ENCODE measurements at places on chromosomes 2 and 18.
A peak's percentile ranks its signal among the peaks of the same experiment; 100 is the strongest.

DNA sequence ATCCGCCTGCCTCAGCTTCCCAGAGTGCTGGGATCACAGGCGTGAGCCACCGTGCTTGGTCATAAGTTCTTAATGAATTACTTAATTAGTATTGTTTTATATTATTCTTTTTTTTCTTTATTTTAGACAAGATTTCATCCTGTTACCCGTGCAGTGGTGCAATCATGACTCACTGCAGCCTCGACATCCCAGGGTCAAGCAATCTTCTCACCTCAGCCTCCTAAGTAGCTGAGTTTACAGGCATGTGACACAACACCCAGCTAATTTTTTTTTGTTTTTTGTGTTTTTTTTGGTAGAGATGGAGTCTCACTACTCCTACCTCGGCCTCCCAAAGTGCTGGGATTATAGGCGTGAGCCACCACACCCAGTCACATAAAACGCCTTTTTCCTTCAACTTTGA is 17.3 kb downstream of the C2orf42 start:
- no peak for DNase-seq

DNA sequence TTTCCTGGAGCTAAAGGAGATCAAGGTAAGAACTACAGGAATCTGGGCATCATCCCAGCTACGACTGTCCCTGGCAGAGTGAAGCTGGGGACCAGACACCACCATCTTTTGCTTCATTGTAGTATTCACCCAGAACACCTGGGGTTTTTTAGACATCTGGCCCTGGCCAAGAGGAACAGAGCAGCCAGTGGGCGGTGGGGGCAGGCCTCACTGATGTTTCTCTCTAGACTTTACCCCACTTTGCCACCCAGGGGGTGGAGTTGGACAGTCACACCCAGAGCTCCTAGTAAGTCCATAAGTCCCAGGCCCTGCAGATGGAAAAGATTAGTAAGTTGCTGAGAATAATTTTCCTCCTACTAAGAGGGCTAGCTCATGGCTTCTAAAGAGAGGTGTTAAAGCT is 39.6 kb downstream of the MARCO start:
- no peak for DNase-seq

- no peak for DNase-seq
These were observed 24.7 kb upstream of the NAGK start for GRCh38 chr2:71043531-71044407.

- DNase-seq = no peak
These were observed 483.0 kb upstream of the FSIP2 start for GRCh38 chr2:185255566-185255965.

DNA sequence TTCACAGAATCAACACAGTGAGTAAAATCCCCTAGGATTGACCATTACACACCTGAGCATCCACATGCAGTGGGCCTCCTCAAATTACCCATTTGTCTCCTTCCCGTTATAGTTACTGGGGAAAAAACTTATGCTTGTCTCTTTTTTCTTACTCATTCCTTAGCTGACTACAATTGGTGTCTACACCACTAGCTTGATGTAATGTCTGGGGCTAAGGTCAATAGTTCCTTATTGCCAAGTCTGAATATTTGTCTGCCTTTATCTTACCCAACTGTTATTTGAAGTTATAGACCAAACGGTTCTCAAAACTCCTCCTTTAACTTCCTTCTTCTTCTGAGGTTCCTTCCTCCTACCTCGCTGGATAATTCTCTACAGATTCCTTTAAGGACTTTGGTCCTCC is 41.9 kb upstream of the TMEM17 start:
- no peak for DNase-seq

- DNase-seq = no peak
These were observed 43.8 kb downstream of the KANSL3 start for GRCh38 chr2:96594282-96594681.

GRCh38 chr2:144516411-144516980 is 3.4 kb downstream of the ZEB2 start:
- peak; percentile 52 for DNase-seq

DNA sequence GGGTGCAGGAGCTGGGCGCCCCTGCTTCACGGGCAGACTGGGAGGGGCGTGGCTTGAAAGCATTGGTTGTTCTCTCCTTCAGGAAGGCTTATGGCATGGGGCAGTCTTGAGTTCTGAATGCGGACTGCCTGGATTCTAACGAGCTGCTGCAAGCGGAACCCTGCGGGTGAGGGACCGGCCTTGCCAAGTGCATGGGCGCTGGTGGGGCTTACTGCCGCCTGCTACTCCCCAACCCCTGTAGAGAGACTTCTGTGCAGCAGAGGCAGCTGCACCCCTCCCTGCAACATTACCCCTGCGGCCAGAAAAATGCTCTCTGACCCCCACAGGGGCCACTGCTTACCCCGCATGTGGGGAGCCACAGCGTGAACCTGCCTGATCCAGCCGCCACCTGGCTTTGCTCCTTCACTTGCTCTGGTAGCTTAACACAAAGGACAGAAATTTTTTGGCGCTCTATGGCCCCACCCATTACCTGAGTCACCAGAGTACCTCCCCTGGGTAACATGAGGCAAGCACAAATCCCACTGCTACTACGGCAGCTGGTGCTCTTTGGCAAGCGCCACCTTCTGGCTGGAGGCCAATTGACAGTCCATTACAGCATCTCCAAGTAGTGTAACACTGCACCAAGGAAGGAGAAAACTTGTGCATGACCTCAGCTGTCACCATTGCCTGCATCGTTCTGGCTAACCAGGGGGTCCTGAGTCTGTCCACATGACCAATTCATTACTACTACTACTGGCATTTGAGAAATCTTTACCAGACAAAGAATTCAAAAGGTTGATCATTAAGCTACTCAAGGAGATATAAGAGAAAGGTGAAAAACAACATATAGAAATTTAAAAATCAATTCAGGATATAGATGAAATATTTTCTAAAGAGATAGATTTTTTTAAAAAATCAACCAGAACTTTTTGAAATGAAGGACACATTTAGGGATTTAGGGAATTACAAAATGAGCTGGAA is 35.4 kb downstream of the MYL12B start:
- DNase-seq = peak; percentile 86

DNA sequence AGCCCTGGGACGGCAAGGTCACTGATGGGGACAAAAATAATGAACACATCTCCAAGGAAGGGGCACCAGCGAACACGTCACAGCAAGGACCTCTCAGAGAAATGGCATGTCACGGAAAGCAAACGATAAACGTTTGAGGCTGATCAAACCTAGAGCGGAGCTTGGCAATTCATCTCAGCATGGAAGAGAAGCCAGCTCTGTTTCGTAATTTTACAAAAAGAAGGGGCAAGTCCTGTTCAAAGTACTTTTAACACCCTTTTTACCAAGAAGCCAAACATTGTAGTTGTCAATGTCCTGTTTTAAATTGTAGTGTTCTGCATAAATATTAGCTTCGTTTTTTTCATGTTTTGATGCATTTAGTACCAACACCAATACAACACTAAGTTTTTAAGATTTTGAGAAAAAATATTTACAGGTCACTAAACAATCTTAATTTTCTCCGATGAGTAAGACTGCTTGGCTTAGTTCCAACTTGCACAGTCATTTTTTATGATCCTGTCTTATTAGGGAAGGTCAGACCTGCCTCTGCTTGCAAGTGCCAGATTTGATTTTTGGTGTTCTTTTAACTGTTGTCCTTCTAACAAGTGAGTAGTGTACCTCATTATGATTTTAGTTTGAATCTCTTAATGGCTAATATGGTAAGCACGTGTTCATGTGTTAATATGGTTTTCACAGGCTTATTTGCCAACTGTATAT is 818.5 kb upstream of the SALL3 start:
- no peak for DNase-seq

DNA sequence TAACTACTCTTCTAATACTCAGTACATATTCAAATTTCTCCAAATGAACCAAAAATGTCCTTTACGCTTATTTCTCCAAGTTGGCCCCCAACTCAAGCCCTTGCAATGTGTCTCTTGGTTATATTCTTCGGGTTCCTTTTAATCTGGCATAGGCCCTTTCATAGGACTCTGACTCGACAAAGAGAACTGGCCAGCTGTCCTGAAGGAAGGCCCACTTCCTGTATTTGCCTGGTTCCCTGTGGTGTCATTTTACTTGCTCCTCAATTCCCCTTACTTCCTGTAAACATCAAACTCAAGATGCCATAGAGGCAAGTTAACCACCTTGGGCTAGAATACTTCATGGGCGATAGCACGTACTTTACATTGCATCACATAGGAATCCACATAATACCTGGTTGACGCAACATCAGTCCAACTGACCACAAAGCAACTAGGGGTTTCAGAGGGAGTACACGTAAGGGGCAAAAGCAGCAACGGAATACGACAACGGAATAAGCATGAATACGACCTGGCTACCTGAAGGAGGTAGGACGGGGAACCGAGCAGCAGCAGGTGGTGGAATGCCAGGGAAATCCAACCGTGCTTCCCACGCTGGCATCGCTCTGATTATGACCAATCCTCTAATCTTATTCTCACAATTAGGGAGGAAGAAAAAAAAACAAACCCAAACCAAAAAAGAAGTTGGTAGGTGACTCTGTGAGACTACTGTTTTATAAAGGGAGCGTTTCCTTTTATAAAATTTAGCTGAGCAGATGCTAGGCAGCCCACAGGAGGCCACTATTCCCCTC is 823 bp upstream of the GORASP2 start:
- peak; percentile 32 for DNase-seq

GRCh38 chr2:240568678-240569522 is 616 bp downstream of the RNPEPL1 start:
- peak; percentile 72 for DNase-seq

DNA sequence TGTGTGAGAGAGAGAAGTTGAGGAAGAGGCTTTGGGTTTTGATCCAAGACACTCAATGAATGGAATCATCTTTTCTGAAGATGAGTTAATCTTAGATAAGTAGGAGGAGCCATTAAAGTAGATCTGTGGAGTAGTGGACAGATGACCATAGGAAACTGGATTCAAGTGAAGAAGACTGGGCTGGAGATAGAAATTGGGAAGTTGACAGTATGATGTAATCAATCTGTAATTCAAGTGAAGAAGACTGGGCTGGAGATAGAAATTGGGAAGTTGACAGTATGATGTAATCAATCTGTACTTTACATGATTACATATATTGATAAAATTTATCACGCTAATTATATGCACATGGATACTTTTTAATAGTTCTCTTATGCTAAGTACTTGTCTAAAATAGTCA is 92.8 kb downstream of the PHLPP1 start:
- no peak for DNase-seq

GRCh38 chr2:43139501-43139900 is 86.9 kb downstream of the ZFP36L2 start:
- DNase-seq = no peak

DNA sequence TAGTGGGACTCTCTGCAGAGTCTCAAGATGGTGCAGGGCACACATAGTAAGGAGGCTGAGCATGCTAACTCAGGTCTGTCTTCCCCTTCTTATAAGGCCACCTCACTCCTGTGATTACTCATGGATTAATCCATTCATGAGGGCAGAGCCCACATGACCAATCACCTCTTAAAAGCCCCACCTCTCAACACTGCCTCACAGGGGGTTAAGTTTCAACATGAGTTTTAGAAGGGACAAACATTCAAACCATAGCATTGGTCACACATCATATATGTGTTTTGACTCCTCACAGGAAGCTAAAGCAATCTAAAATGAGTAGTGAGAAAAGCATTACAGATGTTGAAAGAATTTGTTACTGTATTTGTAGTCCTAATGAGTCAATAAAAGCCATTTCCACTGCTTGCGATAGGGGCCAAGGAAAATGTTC is 57.5 kb downstream of the DTNA start:
- no peak for DNase-seq

DNA sequence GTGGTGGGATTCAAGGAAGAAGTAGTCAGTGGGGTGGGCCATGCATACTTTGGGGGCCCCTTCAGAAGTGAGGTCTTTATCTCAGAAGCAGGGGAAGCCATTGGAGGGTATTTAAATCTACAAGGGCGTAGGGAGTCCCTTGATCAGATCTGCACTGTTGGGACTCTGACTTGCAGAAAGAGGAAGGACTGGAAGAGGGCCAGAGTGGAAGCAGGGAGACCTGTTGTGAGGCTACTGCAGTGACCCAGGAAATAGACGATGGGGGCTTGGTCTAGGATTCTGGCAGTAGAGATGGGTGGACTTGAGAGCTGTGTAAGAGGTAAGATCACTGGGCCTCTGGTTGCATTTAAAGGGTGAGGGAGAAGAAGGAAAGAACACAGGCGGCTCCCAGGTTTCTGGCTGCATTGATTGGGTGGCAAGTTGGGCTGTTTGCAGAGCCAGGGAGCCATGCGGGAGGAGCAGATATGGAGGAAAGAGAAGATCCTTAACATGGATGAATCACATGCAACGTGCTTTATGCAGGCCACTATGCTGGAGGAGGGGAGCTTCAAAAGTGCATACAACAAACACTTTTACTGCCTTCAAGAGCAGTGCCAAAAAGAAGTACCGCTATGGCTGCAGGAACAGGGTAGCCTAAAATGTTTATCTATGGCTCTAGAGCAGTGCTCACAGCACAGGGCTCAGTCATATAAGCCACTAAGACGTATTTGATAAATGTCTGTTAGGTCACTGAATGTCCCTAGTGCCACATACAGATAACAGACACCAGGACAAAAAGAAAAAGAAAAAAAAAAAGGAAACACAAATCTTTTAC is 2.3 kb downstream of the SFXN5 start:
- no peak for DNase-seq

- DNase-seq = no peak
These were observed 482.2 kb upstream of the CELF4 start for GRCh38 chr18:38047820-38048219.

DNA sequence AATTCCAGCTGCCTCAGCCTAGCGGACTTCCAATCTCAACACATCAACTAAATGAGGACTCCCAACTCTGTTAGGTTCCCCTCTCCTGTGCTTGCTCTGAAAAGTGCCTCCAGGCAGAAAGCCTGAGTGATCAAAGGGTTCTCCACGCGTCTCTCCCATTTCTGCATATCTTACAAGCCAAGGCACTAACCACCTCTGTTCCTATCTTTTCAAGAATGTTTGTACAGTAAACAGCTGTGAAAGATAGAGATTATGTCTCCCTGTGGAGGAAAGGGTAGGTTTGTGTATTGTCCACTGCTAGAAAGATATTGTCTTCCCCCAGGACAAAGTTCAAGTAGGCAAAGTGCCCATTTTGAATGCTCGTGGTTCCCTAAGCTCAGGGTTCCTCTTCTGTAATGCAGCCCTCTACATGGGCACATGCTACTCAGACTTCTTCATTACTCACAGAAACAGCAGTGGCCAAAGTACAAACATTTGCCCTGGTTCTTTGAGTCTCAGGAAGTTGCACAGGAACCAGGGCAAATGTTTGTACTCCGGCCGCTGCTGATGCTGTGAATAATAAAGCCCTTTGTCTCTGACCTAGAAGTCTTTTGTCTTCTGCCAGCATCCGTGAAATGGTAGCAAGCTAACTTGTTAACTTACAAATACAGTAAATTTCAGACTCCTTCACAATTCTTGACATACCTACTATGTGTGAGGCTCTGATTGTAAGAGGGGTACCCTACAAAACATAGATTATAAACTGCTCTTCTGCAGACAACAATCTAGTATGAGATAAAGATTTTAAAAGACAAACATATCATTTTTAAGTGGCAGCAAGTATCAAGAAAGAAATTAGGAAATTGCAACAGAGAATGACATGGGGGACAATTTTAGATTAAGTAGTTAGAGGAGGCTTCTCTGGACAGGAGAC is 44.5 kb downstream of the PKDCC start:
- DNase-seq = no peak

GRCh38 chr2:163778045-163778781 is 42.4 kb upstream of the FIGN start:
- no peak for DNase-seq

GRCh38 chr2:178199334-178199733 is 5.0 kb downstream of the OSBPL6 start:
- no peak for DNase-seq

GRCh38 chr2:111164078-111164477 is 43.4 kb downstream of the BCL2L11 start:
- no peak for DNase-seq
